Activated CD8-positive, alpha-beta T cell treated with anti-CD3 and anti-CD28 coated beads for 36 hours (primary cell): ENCODE measurements at places on chromosomes 5 and 9.

GRCh38 chr5:11390291-11390767 is 513.9 kb downstream of the CTNND2 start:
- no peak for DNase-seq

- peak; percentile 52 for DNase-seq
Measured at GRCh38 chr5:42948961-42949347, 91.2 kb downstream of the ANXA2R start.

DNA sequence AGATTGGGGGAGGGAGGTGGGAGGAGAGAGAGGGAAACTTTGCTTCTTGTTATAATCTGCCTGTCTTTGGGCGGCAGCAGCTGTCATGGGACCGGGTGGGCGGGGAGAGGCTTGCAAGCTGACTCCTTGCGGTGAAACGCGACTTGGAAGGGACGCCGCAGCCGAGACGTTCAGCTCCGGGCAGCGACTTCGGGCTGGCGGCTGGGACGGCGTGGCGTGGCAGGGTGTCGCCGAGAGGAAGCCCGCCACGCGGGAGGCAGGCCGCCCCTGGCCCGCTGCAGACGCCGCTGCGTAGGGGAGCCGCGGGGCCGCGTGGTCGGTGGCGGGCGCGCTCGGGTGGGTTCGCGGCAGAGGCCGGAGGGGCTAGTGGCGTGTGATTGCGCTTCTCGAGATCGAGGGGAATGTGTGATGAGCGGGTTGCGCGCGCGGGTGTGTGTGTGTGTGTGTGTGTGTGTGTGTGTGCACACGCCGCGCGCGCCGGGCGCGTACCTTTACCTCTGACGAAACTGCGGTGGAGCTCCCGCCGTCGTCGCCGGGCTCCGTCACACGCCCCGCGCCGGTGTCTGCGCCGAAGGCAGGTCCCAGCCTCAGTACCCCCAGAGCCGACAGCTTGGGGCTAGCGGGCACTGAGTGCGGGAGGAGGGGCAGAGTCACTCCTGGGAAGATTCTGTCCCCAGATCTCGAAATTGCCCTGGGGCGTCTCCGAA is 1.7 kb downstream of the PPARGC1B start:
- peak; percentile 94 for DNase-seq

- no peak for DNase-seq
Measured at GRCh38 chr5:62093976-62094375, 212.0 kb upstream of the KIF2A start.

DNA sequence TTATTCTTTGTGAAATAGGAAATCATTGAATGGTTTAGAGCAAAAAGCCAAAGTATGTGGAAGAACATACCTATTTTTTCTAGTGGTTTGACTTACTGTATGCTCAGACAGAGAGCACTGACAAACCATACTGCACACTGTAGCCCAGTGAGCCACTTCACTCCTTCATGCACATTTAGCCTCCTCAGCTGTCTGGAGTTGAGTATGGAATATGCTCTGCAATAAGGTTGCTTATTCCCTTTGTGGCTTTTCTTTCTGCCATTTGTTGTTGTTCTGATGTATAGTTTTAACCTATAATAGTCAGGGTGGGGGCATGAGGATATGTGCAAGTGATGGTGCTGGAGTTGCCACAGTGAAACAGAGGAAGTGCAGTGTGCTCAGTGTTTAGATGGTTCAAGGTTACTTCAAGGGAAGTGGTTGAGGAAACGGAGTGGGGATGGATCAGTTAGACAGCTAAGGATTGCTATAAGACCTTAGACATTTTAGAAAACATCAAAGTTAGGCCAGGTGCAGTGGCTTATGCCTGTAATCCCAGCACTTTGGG is 100.7 kb downstream of the CDC42SE2 start:
- no peak for DNase-seq

DNA sequence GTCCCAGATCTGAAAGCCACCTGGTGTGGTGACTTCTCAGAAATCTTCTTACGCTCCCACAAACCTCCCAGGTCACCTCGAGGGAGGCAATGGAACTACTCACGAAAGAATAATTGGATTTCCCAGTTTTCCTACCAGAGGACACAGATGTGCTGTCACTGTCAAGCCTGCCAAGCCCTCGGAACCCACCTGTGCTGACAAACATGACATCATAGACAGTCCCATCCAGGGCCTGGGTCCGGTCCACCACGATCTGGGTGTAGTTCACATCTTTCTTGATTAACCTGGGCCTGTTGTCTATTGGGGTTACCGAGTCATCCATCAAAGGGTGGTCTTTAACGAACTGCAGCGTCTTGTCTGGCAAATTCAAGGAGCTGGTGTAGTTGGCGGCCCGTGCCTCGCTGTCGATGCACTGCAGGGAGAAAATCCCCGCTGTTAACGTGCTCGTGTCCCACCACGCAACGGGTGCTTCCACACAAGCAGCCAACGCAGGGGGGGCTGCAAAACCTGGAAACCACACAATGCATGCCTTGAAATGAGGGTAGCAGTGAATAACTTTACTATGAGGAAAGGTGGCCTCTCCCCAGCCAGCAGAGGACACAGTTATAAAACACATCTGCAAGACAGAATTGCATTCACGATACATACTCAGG is 69.0 kb downstream of the SECISBP2 start:
- no peak for DNase-seq

DNA sequence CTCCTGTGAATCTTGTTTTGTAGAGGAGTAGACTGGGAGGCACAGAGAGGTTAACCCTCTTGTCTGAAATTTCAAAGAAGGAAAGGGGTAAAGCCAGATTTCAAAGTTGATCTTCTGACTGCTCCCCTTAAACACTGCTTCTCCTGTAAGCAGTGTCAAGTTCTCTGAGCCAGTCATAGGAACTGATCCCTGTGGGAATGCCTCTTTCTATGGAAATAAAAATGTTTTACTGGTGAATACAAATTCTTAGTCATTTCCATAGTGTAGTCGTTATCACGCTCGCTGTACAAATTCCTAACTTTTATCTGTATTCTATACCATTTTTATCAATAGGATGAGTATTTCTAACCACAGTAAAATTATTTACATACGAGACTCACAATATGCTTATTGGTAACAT is 66.3 kb upstream of the PRRC1 start:
- DNase-seq = no peak

DNA sequence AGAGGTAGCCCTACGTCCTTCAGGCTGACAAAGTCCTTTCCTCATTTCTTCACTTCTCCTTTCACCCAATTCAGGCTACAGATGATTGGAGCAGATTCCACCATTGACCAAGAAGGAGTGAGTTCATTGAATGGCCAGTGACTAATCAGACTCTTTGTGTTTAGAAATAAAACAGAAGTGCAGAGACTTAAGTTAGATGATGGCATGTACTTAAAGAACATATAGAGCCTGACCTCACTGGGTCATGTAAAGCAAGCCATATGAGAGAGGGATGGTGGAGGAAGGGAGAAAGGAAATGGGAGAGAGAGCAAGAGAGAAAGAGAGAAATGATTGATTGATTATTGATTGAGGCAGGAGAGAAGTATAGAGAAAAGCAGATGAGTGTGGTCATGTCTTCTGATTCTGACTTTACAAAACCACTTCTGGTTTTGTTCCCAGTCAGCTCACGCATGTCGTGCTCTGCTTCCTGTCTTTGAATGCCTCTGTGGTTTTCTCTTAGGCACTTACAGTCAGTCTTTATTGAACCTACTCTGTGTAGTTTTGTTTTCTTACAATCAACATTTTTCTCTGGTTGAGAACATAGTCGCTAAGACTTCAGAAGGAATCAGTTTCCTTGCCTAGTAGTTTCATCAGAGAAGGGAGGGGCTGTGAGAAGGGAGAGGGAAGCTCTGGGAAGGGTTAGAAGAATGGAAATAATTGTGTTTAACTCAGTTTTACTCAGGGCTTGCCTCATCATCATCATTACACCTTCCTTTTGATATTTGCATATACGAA is 149.2 kb upstream of the KLF9 start:
- DNase-seq = peak; percentile 78

DNA sequence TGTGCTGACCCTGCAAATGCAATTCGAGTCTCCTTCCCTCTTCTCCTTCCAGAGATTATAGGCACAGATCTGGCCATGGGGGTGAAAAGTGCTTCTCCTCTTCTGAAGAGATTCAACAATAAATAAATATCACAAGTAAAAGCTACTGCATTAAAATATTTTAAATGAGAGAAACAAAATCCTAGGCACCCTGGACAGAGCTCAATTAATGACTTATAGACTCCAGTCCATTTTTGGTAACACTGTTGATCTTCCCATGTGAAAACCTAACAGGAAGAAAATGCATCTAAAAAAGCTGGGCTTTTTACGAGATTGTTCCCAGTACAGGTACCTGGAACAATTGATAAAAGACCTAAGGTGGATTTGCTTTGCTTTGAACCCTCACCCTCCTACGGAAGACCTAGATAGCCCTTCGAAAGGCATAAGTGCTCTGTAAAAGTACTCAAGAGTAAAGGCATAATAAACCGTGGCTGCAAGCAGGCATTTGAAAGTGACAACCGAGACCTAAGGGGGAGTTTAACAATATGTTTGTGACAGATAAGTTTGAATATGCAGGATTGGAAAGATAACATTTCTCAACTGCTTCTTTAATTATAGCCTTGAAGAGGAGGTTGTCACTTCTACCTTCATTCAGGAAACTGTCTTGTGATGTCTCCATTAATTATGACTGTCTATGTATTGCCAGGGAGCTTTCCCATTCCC is 29.4 kb upstream of the MED10 start:
- DNase-seq = no peak

- no peak for DNase-seq
Measured at GRCh38 chr5:180624587-180624986, 24.8 kb downstream of the FLT4 start.

GRCh38 chr9:120030847-120031246 is 549.1 kb downstream of the CDK5RAP2 start:
- DNase-seq = no peak

DNA sequence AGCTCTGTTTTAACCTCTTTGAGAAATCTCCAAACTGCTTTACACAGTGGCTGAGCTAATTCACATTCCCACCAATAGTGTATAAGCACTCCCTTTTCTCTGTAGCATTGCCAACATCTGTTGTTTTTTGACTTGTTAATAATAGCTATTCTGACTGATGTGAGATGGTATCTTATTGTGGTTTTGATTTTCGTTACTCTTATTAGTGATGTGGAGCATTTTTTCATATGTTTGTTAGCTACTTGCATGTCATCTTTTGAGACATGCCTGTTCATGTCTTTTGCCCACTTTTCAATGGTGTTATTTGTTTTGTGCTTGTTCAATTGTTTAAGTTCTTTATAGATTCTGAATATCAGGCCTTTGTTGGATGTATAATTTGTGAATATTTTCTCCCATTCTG is 225.2 kb upstream of the TRPC7 start:
- no peak for DNase-seq

DNA sequence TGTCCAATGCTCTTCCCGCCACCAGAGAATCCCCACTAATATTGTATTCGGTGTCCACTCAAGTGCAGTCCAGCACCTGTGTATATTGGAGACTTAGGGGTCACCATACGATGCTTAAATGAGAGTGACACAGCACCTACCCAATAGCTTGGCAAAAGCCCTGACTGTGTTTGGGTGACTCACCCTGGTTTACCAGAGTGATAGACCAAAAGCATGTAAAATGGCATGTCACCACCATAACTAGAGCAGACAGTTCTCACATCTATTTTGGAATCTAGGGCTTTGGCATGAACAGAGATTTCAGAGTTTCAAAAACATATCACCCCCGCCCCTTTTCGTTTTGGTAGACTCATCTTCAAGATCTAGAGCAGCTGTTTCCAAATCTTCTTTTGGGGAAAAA is 217.3 kb upstream of the RASEF start:
- DNase-seq = no peak

- DNase-seq = no peak
Measured at GRCh38 chr5:77292026-77292757, 81.7 kb downstream of the PDE8B start.

GRCh38 chr5:6180231-6180872 is 198.0 kb downstream of the MED10 start:
- no peak for DNase-seq

GRCh38 chr5:178434016-178434761 is 156.0 kb downstream of the COL23A1 start:
- DNase-seq = no peak

DNA sequence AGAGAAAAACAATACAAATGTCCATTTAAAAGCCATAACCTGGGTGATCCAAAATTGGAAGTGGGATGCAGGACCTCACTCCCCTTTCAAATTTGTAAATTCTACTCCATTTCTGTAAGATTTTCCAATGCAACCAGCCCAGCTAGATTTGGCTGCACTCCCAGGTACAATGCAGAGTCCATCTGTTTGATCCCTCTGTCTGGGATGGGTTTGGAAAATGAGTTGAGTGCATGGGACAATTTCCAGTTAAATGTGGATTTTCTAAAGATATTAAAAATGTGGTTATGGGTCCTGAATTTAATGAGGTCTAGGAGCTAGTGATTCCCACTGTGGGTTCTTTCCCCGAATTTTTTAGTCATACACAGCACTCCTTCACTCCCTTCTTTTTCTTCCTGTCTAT is 104.0 kb upstream of the ATP10B start:
- no peak for DNase-seq

DNA sequence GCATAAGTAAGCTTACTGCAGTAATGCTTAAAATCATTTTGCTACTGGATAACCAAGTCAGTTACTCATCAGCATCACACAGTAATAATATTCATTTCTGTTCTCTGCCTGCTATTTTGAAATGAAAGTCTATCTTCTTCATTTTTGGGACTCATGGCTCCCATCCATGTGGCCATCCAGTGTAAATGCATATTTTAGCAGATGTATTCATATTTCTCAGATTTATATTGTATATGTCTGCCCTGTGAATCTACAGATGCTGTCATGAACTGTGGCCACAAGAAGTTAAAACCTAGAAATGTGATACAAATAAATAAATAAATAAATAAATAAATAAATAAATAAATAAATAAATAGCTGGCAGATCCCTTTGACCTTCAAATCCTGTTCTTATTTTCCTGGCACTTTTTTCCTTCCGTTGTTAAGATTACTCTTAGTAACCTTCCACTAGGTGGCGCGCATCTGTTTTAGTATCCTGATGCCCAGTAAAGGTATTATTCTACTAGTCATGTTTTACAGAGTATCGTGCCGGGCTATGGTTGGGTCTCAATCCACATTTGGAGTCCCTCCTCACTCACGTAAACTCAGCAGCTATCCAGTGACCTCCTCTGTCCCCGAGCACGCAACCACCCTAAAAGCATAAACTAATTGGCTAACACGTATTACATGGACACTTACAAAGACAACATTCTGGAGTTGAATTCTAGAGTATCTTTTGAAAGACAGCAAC is 79.2 kb upstream of the IL7R start:
- peak; percentile 88 for DNase-seq

- DNase-seq = no peak
Measured at GRCh38 chr5:62909326-62909725, 330.7 kb downstream of the LRRC70 start.

- DNase-seq = no peak
Measured at GRCh38 chr5:141935538-141935937, 11.9 kb downstream of the DELE1 start.

- no peak for DNase-seq
Measured at GRCh38 chr5:5575461-5575860, 153.0 kb downstream of the ICE1 start.
